ENCODE measurements at places on chromosomes 16 and 17. TPM values are rescaled to one million over a fixed set of nuclear protein-coding genes. Genes with fewer than 3 reads are reported as not detected.

The MYH4 gene
- total RNA-seq, result 0.12 TPM

The CDC6 gene
- total RNA-seq, result 23.2 TPM

The ADAMTS18 gene
- total RNA-seq, result 5.5 TPM

The SLFN11 gene
- total RNA-seq, result 30.7 TPM

The SPN gene
- 0.14 TPM for total RNA-seq

The MYO15A gene
- 1.8 TPM for total RNA-seq

The C17orf67 gene
- total RNA-seq, result 2.0 TPM

The GPATCH8 gene
- total RNA-seq, result 51.5 TPM

DNA sequence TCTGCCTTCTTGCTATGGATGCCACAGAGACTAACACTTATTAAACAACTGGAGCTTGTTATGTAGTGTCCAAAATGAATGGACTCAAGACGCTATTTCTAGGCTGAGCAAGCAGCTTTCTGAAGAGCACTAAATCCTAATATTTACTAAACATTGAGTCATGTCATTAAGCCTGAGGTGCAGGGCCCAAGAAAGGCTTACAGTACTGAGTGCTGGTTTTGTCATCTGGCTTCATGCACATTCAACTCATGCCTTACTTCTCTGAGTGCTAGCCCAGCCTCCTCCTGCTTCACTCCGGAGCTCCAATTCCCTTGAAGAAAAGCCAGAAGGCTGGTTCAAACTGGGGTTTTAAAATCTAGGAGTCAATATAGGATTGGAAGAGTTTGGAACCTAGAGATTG, 363.3 kb upstream of the CDH5 start:
- no peak for DNase-seq
- no peaks in the 10 kb centered on the region for H3K4me1 ChIP-seq
- H3K36me3 ChIP-seq, result no peaks in the 10 kb centered on the region
- no peak overlapping the region for H3K27ac ChIP-seq
- H3K27me3 ChIP-seq, result peaks cover 12% of the 10 kb centered on the region
- H3K4me3 ChIP-seq, result no peak overlapping the region

- no peak for DNase-seq
- H3K27ac ChIP-seq, result no peak overlapping the region
These were observed 9.2 kb downstream of the RAB40C start for GRCh38 chr16:598823-599739.

GRCh38 chr16:49799172-49799571, 56.7 kb downstream of the ZNF423 start:
- no peak overlapping the region for H3K4me3 ChIP-seq
- H3K27me3 ChIP-seq, result no peaks in the 10 kb centered on the region
- no peak for DNase-seq
- H3K27ac ChIP-seq, result no peak overlapping the region
- no peaks in the 10 kb centered on the region for H3K36me3 ChIP-seq

DNA sequence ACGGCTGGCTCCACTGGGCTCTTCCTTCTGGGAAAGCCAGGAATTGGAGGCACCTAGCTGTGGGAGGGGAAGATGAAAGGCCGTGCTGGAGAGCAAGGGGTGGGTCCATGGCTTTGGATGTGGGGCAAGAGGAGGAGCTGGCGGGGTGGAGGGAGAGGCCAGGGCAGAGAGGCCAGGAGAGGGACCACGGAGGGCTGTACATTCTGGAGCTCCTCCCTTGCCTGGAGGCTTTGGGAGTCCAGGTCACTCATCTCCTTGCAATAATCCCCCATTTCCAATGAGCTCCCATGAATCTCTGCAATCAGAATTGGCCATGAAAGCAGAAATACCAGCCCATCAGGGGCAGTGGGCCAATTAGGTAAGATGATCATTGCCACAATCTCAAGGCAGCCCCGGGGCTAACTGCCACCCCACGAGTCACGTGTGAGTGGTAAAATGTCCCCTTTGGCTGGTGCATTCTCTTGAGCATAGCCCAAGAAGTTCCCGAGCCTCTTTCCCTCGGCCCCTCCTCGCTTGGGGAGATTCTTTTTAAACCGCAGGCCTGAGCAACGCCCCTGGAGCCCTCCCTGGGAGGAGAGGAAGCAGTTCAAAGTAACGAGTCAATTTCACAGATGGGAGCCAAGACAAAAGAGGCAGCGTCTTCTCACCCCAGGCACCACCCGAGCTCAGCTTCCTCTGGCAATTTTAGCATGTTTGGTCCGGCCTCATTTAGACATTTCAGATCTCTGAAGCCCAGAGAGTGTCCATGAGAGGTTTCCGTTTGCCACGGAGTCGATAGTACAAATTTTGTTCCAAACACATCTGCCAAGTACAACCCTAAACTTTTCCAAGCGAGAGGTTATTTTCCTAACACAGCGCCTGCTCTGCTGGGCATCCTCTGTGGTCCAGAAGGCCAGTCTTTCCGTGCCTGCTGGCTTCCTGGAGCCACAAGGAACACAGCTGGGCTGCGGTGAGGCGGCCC, 13.4 kb downstream of the RTN4RL1 start:
- no peaks in the 10 kb centered on the region for H3K36me3 ChIP-seq
- H3K27ac ChIP-seq, result peak overlapping the region; percentile 56
- H3K27me3 ChIP-seq, result peaks cover 3% of the 10 kb centered on the region
- no peak for DNase-seq

- H3K4me3 ChIP-seq, result peak overlapping the region; percentile 15
- peak overlapping the region; percentile 83 for H3K27ac ChIP-seq
- H3K4me1 ChIP-seq, result peaks cover 61% of the 10 kb centered on the region
- no peaks in the 10 kb centered on the region for H3K27me3 ChIP-seq
These were observed 6.6 kb upstream of the NR1D1 start for GRCh38 chr17:40106760-40107521.

GRCh38 chr17:77322514-77323412, 182.0 kb downstream of the SEC14L1 start:
- H3K27me3 ChIP-seq, result no peaks in the 10 kb centered on the region
- peak overlapping the region; percentile 51 for H3K4me3 ChIP-seq
- H3K27ac ChIP-seq, result peak overlapping the region; percentile 84
- peaks cover 60% of the 10 kb centered on the region for H3K4me1 ChIP-seq
- no peak for DNase-seq

GRCh38 chr17:72372185-72372584, 251.4 kb downstream of the SOX9 start:
- H3K27ac ChIP-seq, result no peak overlapping the region
- peaks cover 21% of the 10 kb centered on the region for H3K4me1 ChIP-seq
- no peaks in the 10 kb centered on the region for H3K36me3 ChIP-seq
- DNase-seq, result no peak
- peaks cover 2% of the 10 kb centered on the region for H3K27me3 ChIP-seq
- no peak overlapping the region for H3K4me3 ChIP-seq

DNA sequence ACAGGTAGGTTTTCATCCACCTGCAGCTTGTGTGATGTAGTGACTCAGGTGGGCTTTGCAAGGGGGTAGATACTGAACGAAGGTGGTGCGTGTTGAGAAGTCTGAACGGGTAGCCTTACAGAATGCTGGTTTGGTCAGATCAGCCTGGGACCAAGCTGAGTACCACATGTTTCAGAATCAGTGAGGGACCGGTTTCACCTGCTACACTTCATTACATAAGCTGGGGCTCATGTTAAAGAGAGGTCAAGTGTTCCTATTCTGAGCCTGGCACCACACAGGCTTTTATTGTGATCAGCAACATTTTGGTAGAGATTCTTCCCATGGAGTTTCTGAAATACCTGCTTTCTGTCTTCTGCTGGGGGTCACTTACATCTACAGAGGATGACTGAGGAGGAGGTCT, 207.4 kb upstream of the EEF2KMT start:
- DNase-seq, result no peak
- H3K36me3 ChIP-seq, result no peaks in the 10 kb centered on the region
- H3K4me1 ChIP-seq, result no peaks in the 10 kb centered on the region
- no peak overlapping the region for H3K27ac ChIP-seq
- peaks cover 4% of the 10 kb centered on the region for H3K27me3 ChIP-seq

DNA sequence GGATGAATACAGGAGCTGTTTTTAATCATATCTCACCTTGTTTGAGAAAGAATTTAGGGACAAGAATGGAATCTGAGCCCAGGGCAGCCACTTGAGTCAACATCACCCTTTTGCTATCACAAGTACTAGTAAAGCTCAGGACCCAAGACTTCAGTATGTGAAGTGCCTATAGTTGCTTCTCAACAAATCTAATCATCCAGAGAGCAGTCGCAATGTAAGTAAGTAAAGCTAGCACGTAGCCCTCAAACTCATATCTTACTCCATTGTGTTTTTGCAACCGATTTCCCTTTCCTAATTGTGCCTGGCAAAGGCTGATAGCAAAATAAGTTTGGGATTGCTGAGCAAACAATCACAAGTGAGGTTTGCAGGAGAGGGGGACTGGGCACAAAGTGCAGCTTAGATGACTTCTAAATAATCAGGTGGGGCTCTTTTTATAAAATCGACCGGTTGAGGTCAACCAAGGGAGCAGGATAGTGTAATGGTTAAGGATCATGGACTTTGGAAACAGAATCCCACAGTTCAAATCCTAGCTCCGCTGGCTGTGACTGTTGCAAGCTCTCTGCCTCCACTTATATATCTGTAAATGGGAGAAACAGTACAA, 13.0 kb downstream of the TOB1 start:
- no peaks in the 10 kb centered on the region for H3K36me3 ChIP-seq
- no peak for DNase-seq
- H3K4me3 ChIP-seq, result no peak overlapping the region
- H3K27me3 ChIP-seq, result peaks cover 8% of the 10 kb centered on the region
- H3K27ac ChIP-seq, result peak overlapping the region; percentile 27

DNA sequence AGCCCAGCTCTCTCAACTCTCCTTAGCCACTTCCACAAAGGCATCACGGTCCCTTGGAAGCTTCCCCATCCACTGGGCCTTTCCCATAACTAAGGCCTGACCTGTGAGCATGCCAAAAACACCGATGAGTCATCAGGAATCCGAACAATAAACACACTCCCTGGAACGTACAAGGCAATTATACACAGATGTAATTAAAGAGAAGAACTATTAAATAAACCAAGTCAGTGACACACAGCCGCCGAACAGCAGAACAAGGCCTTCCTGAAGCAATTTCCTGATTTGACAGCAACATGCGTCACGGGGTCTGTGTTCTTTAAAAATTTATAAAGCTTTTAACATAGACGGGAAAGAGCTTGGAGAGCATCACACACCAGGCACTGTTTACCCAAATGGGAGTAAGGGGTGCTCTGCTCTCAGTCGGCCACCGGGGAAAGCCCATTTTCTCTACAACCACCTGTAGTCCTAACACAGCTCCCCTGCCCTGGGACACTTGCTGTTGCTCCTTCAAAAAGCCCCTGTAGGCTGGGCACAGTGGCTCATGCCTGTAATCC, 29.4 kb downstream of the COG7 start:
- peaks cover 13% of the 10 kb centered on the region for H3K36me3 ChIP-seq
- no peaks in the 10 kb centered on the region for H3K4me1 ChIP-seq
- H3K27me3 ChIP-seq, result no peaks in the 10 kb centered on the region
- DNase-seq, result no peak
- no peak overlapping the region for H3K27ac ChIP-seq

- peaks cover 16% of the 10 kb centered on the region for H3K27me3 ChIP-seq
- DNase-seq, result no peak
- no peaks in the 10 kb centered on the region for H3K36me3 ChIP-seq
- H3K27ac ChIP-seq, result no peak overlapping the region
- H3K4me1 ChIP-seq, result no peaks in the 10 kb centered on the region
These were observed 14.4 kb downstream of the FA2H start for GRCh38 chr16:74760007-74760767.

DNA sequence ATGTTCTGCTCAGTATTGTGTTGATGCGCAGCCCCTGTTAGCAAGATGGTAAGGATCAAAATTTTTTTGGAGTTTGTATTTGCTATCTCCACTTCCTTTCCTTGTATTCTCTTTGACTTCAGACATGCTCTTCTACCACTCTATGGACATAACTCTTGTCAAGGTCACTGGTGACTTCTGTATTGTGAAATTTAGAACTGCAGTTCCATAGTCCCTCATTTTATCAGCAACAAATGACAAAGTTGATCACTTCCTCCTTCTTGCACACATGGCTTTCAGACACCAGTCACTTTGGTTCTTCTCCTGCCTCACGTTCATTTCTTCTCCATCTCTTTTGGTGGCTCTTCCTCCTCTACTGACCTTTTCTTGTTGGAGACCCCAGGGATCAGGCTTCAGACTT, 21.1 kb downstream of the COX11 start:
- no peaks in the 10 kb centered on the region for H3K4me1 ChIP-seq
- DNase-seq, result no peak
- H3K4me3 ChIP-seq, result no peak overlapping the region
- peaks cover 23% of the 10 kb centered on the region for H3K36me3 ChIP-seq
- H3K27ac ChIP-seq, result no peak overlapping the region
- no peaks in the 10 kb centered on the region for H3K27me3 ChIP-seq

GRCh38 chr17:75876190-75876937, 2.0 kb downstream of the TRIM47 start:
- no peak for DNase-seq
- H3K27ac ChIP-seq, result peak overlapping the region; percentile 18
- no peaks in the 10 kb centered on the region for H3K4me1 ChIP-seq

GRCh38 chr17:66494023-66494803, 191.8 kb downstream of the PRKCA start:
- no peak overlapping the region for H3K4me3 ChIP-seq
- H3K27me3 ChIP-seq, result no peaks in the 10 kb centered on the region
- H3K36me3 ChIP-seq, result no peaks in the 10 kb centered on the region

- no peak overlapping the region for H3K27ac ChIP-seq
- DNase-seq, result no peak
- H3K27me3 ChIP-seq, result no peaks in the 10 kb centered on the region
These were observed 13.6 kb downstream of the DRC7 start for GRCh38 chr16:57708168-57708567.

DNA sequence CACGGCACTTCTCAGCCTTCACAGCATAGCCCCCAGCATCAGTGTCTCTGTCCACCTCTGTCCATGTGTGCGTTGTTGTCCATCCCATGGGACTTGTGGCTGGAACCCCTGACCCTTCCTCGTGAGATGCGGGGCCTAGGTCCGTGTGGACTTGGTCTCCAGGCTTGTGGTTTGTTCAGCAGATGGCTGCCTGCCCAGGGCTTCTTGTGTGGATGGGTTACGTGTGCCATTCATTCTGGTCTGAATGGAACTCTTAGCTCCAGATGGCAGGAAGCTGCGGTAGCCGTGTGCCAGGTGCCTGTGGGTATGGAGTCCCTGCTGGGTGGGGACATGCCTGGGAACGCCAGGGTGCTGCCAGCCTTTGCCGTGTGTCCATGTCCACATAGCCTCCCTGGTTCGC, 31.7 kb upstream of the NUDT16L1 start:
- H3K27me3 ChIP-seq, result no peaks in the 10 kb centered on the region
- DNase-seq, result no peak
- H3K36me3 ChIP-seq, result no peaks in the 10 kb centered on the region

- H3K4me3 ChIP-seq, result no peak overlapping the region
- H3K27me3 ChIP-seq, result no peaks in the 10 kb centered on the region
- H3K27ac ChIP-seq, result no peak overlapping the region
- peak; percentile 34 for DNase-seq
These were observed 59.7 kb upstream of the DHX40 start for GRCh38 chr17:59505610-59506276.

DNA sequence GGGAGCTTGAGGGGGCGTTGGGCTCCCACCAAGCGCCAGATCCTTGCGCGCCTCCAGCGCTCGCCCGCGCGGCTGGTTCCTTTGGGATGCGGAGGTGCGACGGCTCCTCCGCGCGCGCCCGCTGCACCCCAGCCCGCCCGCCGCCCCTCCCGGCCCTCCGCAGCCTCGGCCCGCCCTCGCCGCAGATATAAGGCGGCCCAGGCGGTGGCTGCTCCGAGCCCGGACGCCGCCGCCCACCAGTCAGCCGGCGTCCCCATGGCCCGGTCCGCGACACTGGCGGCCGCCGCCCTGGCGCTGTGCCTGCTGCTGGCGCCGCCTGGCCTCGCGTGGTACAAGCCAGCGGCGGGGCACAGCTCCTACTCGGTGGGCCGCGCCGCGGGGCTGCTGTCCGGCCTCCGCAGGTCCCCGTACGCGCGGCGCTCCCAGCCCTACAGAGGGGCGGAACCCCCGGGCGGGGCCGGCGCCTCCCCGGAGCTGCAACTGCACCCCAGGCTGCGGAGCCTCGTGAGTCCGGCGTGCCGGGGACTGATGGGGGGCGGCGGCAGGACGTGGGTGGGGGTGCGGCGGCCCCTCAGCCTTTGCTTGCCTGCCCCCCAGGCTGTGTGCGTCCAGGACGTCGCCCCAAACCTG, at the start of gene NPB:
Gene NPB (plus strand): TSS at position 216 of the 630 bp plus-strand sequence. CDS start 40 bp downstream, at position 256.
- H3K4me1 ChIP-seq, result peaks cover 7% of the 10 kb centered on the region
- H3K27me3 ChIP-seq, result peaks cover 9% of the 10 kb centered on the region
- peak within 1 kb of the TSS; percentile 77 for H3K4me3 ChIP-seq
